ENCODE measurements at places on chromosomes 4 and X.

- DNase-seq = no peak
Observed at GRCh38 chr4:14868426-14869395, 133.6 kb upstream of the CPEB2 start.

- DNase-seq = no peak
Observed at GRCh38 chrX:72366701-72367454, 61.2 kb upstream of the CITED1 start.

GRCh38 chr4:54687887-54688841 is 30.4 kb downstream of the KIT start:
- no peak for DNase-seq

- DNase-seq = no peak
Observed at GRCh38 chr4:87849612-87850011, 16.8 kb downstream of the MEPE start.

GRCh38 chr4:85968945-85969819 is 390.7 kb downstream of the MAPK10 start:
- no peak for DNase-seq

GRCh38 chr4:34932591-34932990 is 1311.7 kb downstream of the ARAP2 start:
- DNase-seq = no peak

GRCh38 chrX:19875050-19875431 is 12.4 kb downstream of the SH3KBP1 start:
- no peak for DNase-seq

- no peak for DNase-seq
Observed at GRCh38 chr4:7709431-7709830, 230.2 kb downstream of the AFAP1 start.

DNA sequence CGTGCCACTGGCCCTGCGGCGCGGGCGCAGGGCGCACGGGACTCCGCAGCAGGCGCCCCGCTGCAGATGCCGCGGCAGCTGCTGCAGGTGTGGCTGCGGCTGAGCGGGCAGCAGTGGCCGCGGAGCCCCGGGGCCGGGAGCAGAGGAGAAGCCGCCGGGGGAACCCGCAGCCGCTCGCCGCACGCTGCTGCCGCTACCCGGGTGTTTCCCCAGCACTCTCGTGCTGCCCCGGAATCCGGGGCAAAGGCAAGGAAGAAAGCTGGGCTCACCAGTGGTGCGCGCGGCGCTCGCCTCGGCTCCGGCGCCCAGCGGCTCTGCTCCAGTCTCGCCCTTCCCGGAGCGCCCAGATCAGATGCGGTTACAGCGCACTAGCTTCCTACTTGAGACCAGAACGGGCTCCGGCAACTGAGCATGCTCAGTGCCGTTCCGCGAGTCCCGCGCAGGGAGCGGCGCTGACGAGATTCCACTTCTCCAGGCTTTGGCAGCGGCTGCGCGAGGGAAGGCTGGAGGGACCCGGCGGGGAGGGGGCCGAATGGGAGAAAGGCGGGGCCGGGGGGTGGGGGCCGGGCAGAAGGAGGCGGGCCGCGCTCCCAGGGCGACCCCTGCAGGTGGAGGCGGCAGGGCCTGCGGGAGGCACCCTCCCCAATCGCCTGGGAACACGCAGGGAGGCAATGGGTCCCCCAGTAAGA is at the start of gene APBB2:
TSS of gene APBB2 (minus strand) at position 407 of the 689 bp plus-strand sequence. CDS start 181,288 bp downstream, outside the sequence.
- DNase-seq = peak; percentile 50

DNA sequence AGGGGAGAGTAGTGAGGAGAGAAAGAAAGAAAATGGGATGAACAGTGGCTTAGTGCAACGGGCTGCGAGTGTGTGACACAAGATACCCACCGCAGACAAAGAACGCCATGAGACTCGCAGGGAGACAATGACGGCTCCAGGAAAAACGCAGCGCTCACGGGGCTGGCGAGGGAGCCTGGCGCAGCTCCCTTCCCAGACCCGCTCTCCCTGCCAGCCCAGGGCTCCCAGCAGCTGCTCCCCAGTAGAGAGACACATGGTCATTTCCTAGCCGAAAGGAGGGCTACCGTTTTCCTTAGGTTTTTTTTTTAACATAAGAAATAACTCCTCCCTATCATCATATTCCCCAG is 149.5 kb downstream of the MAML3 start:
- no peak for DNase-seq

GRCh38 chrX:65677954-65678469 is 10.6 kb downstream of the MSN start:
- no peak for DNase-seq

DNA sequence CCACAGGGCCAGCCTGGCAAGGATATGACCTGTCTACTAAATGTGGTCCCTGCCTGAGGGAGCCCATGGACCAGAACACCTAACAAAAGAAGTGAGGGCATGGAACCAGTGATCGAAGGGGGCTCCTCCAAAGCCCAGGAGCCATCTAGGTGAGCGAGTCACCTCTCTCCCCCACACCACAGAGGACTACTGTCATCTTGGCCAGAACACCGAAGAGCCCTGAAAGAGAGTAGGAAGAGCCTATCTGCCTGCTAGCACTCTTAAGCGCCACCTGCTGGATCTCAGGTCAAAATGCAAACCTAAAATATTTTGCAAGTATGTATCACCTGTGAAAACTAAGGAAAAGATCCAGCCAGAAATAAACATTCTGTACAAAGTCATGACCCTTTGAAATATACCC is 137.9 kb upstream of the ZXDB start:
- DNase-seq = peak; percentile 4

- DNase-seq = no peak
Observed at GRCh38 chrX:42485601-42486000, 292.4 kb downstream of the PPP1R2C start.

DNA sequence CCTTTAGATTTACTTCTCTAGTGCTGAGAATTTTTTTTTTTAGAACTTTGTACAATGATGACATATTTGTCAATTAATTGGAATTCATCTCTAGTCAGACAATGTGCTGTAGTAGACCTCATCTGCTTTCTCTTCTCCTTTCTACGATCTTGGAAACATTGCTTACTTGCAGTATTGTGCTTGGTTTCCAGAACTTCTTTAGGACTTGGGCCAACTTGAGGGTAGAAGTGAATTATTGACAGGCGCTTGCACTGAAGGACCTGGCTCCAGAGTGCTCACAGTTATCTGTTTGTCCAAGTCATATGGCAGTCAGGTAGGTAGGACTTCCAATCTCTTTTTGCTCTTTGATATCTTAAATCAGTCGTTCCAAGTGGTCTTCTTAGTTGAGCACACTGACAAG is 39.6 kb downstream of the FNIP2 start:
- DNase-seq = no peak

- DNase-seq = no peak
Observed at GRCh38 chr4:179584101-179584500, 2141.9 kb upstream of the AGA start.

- DNase-seq = no peak
Observed at GRCh38 chrX:20143561-20143960, 1.9 kb upstream of the EIF1AX start.

DNA sequence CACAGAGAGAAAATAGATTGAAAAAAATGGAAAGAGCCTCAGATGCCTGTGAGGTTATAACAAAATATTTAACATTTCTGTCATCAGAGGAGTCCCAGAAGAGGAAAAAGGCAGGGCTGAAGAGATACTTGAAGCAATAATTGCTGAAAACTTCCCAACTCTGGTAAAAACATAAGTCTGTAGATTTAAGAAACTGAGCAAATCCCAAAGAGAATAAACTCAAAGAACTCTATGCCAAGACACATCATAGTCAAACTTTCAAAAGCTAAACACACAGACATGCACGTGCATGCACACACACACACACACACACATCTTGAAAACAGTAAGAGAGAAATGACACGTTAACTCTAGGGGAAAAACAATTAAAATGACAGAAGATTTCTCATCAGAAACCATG is 94.1 kb downstream of the SLC16A2 start:
- no peak for DNase-seq

- no peak for DNase-seq
Observed at GRCh38 chr4:120694973-120695372, 227.6 kb downstream of the PRDM5 start.

GRCh38 chrX:118216087-118216486 is 99.5 kb upstream of the KLHL13 start:
- no peak for DNase-seq

- DNase-seq = no peak
Observed at GRCh38 chrX:150863191-150863590, 35.3 kb downstream of the CD99L2 start.

DNA sequence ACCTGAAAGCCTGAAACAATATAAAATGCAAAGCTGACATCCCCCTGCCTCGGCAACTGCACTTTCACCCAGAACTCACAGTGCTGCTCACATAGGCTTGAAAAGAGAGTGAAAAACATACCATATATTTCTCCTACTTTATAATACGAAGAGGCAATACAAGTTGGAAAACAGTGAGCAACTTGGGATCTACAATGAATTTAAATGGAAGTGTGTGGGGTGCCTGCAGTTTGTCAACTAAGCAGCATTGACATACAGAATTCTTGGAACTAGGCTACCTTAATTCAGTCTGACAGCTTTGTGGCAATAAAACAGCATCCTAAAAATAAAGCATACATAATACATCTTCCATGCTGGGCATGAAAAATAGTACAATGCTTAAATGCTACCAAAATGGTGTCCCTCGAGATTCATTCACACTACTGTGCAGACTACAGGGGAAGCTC is 8.0 kb downstream of the GASK1B start:
- DNase-seq = no peak

DNA sequence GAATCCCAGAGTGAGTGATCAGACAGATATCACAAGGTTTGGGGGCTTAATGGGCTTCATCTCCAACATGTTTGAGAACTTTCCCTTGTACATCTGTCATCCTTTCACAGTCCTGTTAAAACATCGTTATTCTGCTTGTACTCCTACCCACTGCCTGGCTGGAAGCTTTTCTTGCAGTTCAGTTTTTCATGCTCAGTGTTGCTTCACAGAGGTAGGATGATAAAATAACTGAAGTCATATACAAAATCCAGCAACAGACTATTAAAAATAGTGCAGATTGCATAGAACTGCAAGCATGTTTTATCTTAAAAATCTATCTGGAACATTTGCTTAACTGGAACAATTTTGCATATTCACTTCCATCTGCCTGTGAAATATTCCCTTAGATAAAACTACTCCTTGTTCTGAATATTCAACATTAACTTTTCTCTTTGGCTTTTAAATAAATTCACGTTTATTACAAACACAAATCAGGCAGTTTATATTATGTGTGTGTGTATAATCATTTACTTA is 579.6 kb upstream of the IGFBP7 start:
- DNase-seq = no peak

DNA sequence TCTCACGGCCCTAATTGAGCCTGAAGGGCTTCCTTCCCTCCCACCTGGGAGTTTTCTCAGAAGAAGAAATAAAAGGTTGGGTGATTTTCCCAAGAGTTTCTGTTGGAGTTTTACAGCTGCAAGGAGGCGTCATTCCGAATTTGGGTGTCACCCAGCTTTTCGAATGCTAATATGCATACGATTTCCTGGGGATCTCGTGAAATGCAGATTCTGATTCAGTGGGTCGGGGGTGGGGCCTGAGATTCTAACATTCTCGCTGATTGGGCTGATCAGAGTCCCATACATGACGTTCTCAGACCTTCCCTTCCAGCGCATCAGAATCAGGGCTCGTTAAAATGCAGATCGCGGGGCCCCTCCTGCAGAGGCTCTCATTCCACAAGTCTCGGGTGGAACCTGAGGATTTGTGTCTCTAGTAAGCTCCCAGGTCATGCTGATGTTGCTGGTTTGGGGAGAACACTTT is 125.8 kb upstream of the STX18 start:
- no peak for DNase-seq

DNA sequence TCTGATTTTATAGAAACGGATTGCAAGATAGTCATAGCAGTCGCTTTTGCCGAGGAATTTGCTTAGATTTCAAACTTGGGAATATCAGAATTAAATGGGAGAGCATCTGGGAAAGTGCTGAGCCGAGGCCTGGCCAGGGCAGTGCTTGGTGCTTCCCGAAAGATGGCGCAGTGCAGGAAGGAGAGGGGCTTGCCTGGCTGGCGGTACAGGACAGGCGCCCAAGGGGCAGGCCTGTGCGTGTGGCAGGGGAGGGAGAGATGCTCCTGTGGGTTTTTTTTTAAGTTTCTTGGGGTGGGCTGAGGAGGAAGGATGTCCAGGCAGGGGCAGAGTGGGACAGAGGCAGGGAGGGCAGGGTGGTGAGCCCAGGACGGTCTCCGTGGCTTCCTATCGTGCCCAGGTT is 241.1 kb downstream of the AFAP1 start:
- no peak for DNase-seq

DNA sequence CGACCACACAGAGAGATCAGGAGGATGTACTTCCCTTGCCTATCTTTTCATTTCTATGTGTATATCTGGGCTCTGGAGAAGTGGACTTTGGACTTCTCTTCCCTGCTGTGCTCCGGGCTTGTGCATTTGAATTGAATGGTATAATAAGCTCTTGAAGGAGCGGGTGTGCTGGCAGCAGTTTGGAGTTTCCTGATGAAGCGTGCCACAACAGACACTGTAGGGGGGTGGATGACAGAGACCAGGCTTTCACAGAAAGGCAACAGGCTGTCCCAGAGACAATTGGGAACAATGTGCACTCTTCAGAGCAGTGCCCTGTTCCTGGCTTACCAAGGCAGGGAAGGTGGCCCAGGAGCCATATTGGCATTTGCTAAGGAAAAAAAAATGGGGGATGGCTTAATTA is 170.1 kb downstream of the FRMPD4 start:
- DNase-seq = no peak

DNA sequence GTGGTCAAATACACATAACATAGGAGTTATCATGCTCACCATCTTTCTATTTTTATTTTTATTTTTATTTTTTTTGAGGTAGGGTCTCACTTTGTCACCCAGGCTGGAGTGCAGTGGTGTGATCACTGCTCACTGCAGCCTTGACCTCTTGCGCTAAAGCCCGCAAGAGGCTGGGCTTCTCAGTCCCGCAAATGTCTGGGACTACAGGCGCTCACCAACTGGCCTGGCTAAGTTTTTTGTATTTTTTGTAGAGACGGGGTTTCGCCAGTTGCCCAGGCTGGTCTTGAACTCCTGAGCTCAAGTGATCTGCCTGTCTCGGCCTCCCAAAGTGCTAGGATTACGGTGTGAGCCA is 295 bp upstream of the TLR10 start:
- DNase-seq = no peak

DNA sequence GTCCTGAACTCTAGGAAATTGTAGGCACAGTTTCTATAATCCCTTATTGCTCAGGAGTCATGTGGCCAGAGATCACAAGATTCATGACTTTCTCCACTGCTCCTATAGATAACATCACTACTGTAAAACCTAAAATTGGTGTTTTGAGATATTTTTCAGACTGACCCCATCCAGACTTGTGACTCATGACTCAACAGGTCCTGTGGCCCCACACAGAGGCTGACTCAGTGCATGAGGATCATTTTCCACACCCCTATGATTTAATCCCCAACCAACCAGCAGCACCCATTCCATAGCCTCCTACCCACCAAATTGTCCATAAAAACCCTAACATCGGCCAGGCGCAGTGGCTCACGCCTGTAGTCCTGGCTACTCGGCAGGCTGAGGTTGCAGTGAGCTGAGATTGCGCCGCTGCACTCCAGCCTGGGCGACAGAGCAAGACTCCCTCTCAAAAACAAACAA is 13.2 kb upstream of the XIAP start:
- no peak for DNase-seq

- no peak for DNase-seq
Observed at GRCh38 chrX:38811515-38812243, 10.4 kb downstream of the MID1IP1 start.
